Epithelial cell of proximal tubule (primary cell): ENCODE measurements at places on chromosomes 11 and 22. TPM values are rescaled to one million over a fixed set of nuclear protein-coding genes. Genes with fewer than 3 reads are reported as not detected.

DNA sequence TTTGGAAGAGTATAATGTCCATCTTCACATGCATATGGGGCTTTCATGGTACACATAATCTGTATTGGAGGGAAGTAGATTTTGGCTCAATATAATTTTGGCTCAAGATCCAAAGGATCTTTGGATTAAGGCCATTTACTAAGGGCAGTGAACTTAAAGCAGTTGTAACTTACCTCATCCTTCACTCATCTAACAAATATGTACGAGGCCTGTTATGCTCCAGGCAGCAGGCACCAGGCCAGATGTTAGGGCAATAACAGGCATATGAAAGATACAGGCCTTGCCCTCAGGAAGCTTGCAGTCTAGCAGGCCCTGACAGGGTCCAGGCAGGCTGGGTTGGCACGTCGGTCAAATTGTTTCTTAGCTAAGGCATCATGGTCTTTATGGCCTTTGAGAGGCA, 44.6 kb downstream of the LIF start:
- no peak for DNase-seq

DNAL4 gene
- 12.2 and 19.9 TPM in 2 replicates for total RNA-seq

HOATZ gene
- not detected in 2 replicates for total RNA-seq

DNA sequence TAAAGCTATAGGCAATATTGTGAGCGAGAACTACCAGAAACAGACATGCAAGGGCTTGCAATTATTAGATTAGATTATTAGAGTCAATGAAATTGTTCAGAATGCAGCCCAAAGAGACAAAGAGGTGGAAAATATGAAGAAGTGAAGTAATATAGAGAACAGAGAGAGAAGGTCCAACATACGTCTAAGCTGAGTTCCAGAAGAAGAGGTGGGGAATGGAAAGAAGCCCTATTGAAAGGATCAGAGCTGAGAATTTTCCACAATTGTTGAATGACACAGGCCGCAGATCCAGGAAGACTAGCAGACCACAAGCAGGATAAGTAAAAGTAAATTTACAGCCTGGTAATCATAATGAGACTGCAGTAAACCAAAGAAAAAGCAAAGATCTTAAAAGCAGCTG, 93.2 kb downstream of the EXT2 start:
- no peak for DNase-seq

DNA sequence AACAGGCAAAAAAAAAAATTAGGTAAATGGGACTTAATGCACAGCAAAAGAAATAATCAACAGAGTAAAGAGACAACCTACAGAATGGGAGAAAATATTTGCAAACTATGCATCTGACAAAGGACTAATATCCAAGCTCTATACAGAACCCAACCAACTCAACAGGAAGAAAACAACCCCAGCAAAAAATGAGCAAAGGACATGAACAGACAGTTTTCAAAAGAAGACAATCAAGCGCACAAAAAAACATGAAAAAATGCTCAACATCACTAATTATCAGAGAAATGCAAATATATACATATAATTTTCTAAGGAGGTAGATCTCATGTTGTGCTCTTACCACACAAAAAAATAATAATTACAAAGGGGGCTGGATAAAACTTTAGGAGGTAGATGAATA, 36.5 kb upstream of the USP47 start:
- no peak for DNase-seq

DNA sequence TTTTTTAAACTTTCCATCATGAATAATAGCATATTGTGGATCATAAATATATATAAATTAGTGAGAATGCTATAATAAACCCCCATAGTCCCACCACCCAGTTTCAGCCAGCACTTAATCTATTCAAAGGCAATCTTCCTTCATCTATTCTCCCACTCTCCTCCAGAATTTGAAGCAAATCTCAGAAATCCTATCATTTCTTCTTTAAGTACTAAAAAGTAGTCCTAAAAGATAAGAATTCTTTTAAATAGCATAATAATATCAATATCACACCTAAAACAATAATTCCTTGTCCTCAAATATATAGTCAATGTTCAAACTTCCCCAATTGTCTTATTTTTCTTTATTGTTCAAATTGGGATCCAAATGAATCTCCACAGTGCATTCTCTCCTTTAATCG, 24.6 kb upstream of the ROBO3 start:
- DNase-seq, result no peak
